Activated B cell treated with CpG ODN at 0.5 μM for 24 hours (primary cell): ENCODE measurements at places on chromosomes 2 and 18. TPM values are rescaled to one million over a fixed set of nuclear protein-coding genes. Genes with fewer than 3 reads are reported as not detected.

DNA sequence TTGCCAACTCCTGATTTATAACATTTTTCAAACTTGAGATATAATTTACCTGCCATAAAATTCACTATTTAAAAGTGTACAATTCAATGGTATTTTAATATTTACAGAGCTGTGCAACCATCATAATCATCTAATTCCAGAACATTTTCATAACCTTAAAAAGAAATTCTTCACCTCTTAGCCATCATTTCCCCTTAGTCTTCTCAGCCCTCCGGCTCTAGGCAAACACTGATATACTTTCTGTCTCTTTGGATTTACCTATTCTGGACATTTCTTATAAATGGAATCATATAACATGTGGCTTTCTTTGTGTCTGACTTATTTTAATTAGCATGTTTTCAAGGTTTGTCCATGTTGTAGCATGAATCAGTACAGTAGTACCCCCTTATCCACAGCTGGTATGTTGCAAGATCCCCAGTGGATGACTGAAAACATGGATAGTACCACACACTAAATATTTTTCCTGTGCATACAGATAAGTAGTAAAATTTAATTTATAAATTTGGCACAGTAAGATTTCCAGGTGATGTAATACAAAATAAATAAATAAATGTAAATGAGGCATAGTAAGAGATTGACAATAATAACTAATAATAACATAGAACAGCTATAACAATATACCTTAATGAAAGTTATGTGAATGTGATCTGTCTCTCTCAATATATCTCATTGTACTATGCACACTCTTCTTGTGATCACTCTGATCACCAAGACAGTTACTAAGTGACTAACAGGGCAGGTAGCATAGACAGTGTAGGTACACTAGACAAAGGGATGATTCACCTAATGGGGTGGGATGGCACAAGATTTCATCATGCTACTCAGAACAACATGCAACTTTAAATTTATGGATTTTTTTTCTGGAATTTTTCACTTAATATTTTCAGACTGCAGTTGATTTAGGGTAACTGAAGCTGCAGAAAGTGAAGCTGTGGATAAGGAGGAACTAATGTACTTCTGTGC is 73.1 kb downstream of the RAB3GAP1 start:
- DNase-seq: no peak

DNA sequence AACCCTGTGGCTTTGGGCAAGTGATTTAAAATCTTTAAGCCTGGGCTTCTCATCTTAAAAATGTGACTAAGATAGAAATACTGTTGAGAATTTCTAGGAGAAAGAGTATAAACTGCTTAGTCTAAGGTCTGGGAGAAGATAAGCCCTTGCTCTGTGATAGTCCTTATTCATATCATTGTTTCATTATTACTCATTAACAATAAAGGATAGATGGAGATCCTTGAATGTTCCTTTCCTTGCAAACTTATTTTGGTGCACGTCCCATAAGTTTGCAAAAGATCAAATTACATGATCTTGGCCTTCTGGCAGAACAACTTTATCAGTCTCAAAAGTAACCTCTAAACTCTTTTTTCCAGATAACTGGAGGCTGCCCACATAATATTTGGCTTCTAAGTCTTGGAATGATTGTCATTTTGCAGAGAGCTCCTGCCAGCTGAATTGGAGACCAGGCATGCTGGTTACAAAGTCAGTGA is 138.3 kb downstream of the FAM124B start:
- no peak for DNase-seq

The CPO gene
- not detected in 2 replicates for total RNA-seq

DNA sequence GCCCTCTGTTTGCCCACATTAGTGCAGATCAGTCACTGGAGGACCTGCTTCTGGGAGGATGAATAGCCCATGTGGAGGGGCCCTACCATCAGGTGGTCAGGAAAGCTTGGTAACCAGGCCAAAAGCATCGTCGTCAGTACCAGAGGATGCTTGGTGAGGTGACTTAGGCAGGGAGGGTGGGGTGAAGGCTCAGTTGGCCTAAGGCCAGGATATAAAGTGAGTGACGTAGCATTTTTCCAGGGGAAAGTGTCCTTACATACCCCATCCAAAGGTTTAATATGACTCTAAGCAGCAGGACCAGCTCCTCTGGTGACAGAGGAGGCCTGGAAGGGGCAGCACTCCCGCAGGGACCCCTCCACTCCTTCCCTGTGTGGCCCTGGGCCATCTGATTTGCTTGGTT is 27.7 kb upstream of the DNMT3A start:
- DNase-seq: no peak
